NK-92 treated with Interleukin-12 subunit alpha and Interleukin-12 subunit beta, amount 100 ng/mL, for 24 hours (cell line): ENCODE measurements at places on chromosomes 2 and 18.

GRCh38 chr2:138183705-138184104, 219.4 kb downstream of the HNMT start:
- no peak for DNase-seq

DNA sequence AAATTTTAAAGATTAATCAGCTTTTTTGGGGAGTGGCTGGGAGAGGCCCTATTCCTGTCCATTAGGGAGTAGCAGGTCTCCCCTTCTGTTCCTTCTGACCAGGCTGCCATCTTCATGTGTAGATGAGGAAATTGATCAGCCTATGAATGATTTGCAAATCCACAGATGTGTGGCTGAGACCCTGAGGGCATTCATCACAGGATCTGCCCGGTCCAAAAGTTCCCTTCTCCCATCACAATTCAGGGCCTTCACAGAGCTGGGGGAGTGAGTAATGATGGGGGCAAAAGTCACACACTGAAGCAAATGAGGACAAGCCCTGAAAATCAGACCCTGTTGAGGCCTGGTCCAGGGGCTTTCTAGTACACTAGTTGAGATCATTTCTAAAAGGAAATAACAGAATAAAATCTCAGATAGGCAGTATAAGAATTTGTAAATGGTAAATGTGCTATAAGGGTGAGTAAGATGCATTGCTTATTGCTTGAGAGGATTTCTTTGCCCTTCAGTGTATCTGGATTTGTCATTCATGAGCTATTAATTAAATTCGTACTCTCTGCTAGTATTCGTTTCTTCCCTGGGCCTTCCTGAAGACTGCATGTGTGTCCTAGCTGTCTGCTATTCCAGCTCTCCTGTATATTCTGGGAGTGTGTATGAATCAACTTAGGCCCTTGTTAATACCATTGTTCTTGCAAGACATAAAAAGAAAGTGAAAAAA, 53.2 kb downstream of the SETBP1 start:
- DNase-seq, result no peak

DNA sequence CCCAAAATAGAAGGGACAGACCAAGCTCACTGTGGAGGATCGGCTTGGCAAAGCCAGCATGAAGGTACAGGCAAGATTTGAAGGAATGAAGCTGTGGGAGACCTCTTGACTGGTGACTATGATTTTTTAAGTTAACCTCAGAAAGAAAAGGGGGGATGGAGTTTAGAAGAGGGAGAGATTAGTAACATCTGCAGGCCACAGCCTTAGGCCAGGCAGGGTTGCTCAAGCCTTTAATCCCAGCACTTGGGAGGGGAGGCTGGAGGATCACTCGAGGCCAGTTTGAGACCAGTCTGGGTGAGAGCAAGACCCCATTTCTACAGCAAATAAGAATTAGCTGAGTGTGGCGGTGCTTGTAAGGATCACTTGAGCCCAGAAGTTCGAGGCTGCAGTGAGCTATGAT, 46.6 kb downstream of the ZNF532 start:
- DNase-seq, result no peak

GRCh38 chr2:42359304-42359964, 1.6 kb downstream of the COX7A2L start:
- no peak for DNase-seq

DNA sequence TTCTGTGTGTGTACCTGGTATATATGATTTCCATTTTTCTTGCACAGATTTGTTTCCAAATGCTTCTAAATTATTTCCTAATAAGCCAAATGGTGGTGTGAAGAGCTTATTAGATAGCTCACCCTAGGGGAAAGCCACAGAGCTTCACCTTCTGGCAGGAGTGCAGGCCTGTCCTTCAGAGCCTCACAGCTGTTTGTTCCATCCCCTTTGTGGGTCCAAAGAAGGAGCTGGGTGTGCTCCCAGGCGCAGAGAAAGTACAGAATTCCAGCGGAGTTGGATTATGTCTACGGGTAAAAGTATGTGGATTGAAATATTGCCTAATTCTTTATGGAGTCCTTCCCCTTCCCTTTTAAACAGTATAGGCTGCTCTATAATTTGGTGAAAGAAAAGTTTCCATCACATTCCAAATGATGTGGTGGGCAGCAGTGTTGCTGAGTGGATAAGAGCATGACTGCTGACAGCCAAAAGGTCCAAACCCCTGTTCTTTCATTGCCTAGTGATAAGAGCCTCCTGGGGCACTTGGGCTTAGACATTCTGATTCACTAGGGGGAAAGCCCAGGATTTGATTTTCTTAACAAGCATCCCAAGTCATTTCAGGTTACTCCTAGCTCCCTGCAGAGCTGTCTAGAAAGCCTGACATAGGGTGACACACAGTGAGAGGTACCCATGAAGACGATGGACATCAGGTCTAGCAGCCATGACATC, 86.6 kb downstream of the WDSUB1 start:
- no peak for DNase-seq

- no peak for DNase-seq
Measured at GRCh38 chr2:20641123-20641985, 9.5 kb downstream of the HS1BP3 start.

- no peak for DNase-seq
Measured at GRCh38 chr2:98165516-98166071, 78.6 kb downstream of the VWA3B start.

DNA sequence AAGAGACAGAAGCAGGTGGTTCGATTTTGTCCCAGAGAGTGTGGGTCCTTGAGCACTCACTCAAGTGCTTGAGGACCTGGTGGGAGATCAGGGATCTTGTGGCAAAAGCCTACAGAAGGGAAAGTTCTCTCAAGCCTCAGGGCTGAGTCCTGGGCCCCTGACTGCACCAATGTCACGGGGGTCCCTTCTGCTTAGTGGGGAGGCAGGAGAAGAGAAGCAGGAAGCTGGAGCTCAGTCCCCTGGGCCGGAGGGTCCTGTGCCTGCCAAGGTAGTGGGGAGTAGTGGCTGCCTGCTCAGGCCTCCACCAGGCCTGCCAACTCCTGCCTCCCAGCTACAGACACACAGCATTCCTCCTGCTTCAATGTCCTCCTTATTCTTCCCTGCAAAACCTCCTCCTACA, 11.7 kb downstream of the CAPN14 start:
- DNase-seq, result no peak

GRCh38 chr2:19474128-19474527, 115.7 kb upstream of the OSR1 start:
- DNase-seq, result peak; percentile 5

DNA sequence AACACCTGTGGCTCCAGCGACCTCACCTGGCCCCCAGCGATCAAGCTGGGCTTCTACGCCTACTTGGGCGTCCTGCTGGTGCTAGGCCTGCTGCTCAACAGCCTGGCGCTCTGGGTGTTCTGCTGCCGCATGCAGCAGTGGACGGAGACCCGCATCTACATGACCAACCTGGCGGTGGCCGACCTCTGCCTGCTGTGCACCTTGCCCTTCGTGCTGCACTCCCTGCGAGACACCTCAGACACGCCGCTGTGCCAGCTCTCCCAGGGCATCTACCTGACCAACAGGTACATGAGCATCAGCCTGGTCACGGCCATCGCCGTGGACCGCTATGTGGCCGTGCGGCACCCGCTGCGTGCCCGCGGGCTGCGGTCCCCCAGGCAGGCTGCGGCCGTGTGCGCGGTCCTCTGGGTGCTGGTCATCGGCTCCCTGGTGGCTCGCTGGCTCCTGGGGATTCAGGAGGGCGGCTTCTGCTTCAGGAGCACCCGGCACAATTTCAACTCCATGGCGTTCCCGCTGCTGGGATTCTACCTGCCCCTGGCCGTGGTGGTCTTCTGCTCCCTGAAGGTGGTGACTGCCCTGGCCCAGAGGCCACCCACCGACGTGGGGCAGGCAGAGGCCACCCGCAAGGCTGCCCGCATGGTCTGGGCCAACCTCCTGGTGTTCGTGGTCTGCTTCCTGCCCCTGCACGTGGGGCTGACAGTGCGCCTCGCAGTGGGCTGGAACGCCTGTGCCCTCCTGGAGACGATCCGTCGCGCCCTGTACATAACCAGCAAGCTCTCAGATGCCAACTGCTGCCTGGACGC, 4.9 kb downstream of the GPR35 start:
- no peak for DNase-seq

- no peak for DNase-seq
Measured at GRCh38 chr2:217795067-217795466, 207.7 kb downstream of the TNS1 start.
